ENCODE measurements at places on chromosomes 4 and X.
A peak's percentile ranks its signal among the peaks of the same experiment; 100 is the strongest.

DNA sequence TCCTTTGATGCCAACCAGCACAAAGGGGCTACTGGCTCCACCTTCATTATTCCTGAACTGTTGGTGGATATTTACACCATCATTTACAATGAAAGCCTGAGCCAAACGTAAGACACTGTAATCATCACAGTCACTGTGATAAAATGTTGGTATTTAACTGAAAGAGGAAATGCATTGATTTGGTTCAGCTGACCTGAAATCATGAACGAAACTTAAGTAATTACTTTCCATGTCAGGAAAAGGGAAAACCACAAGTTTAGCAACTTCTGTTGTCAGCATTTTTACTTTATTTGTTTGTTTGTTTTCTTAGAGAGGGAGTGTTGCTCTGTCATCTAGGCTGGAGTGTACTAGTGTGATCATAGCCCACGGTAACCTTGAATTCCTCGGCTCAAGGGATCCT is 247.8 kb upstream of the FAM47A start:
- DNase-seq: no peak

DNA sequence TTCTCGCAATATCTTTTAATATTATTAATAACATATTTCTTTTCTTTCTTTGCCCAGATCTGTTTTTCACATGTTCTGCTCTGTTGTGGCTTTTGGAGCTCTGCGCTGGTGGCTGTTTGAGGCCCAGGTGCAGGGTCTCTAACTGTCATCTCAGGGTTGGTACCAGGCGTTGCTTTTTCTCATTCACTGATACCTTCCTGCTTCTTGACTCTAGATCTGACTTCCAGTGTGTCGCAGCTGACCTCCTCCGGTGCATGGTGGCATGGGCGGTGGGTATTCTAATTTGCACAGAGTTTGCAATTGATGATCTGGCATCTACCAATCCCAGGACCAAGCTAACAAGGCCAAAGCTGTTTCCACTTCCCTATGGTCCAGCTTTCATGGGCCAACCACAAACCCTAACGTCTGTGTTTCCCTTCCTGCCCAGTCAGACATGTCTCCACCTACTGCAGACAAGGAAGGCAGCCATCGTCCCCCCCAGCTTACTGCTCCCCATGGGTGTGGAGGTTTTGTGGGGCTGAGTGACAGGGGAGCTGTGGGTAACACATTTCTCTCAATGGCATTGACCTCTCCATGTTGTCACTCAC is 25.2 kb downstream of the LETM1 start:
- DNase-seq: no peak

DNA sequence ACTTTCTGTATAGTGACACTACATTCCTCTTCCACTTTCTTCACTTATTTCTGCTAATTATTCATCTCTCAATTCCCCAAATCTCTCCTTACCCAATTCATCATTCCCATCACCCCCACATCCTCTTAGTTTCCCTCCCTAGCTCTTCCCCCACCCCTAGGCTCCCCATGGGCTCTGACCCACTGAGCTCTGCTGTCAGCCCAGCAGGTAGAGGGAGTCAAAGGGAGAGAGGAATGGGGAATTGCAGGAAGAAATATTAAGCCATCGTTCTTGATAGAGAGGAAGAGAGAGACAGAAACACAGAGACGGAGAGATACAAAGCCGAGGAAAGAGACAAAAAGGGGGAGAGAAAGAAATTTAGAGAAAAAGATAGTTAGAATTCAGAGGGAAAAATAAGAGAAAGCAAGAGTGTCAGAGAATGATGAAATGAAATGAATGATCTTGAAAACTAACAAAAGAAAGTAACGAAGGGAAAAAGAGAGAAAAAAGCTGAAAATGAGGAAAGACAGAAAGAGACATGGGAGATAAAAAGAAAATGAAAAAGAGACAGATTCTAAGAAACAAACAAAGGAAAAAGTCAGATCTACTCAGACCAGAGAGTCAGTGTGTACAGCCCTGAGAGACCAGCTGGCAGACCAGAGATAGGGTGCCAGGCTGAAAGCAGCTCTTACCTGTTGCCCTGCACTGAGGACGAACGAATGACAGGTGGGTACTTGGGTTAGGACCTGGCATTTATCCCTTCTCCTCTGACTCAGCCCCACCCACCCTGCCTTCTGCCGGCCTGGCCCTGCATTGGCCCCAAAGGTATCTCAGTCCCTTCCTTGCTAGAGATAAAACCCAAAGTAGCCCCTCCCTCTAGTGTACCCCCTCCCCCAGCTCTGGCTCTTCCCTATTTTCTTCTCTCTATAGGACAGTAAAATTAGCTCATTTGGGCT is at the start of gene ALAS2:
Gene ALAS2, minus strand, starts transcription at position 707 of the 935 bp plus-strand sequence. CDS start 4,977 bp downstream, outside the sequence.
- DNase-seq: no peak

DNA sequence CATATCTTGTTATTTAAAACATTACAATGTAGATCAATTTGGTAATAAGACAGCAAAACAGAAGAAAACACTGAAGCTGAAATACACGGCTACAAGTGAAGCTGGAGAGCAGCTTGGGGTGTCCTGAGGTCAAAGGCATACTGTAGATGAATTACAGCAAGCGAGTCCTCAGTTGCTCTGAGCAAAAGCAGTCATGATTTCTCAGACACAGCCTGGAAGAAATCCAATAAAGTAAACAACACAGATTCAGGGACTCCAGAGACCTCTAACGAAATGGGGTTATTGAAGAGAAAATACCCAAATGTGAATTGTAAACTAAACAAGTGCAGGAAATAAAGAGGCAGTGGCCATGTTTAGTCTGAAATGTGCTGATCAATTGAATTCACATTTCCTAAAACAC is 324.4 kb downstream of the CAMK2D start:
- DNase-seq: no peak

GRCh38 chrX:25096522-25097045 is 80.8 kb upstream of the ARX start:
- no peak for DNase-seq

GRCh38 chr4:150348079-150348478 is 233.9 kb upstream of the MAB21L2 start:
- DNase-seq: no peak

DNA sequence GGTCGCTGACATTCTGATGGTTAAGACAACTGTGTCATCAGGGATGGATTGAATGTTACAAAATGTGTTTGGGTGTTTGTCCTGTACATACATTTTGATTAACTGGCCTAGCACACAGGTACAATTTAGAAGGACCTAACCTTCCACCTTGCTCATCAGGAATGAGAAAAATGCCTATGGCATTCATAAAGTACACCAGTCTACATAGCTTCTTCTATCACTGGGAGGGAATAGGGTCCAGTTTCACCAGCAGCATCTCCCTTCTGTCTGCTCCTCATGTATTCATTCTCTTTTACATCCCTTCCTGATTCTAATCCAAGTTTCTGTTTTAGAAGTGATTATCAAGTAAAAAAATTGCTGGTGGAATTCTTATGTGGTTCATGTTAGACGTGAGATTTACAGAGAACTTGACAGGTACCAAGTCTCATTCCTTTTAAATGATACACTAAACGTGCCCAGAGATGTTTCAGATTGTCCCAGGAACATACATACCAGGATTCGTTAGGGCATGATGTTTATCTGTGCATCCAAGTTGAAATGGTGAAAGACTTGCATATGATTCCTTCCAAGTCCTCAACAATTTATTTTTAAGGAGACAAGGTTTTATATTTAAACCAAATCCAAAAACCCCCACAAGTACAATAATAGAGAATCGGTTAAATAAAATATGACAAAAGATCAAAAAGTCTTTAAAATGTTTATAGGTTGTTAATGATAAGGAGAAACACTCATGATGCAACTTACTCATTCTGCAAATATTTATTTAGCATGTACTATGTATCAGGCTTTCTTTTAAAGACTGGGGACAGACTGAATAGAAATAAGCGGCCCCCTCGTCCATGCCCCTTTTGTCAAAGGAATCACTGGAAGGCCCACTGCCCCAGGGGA is 359.1 kb downstream of the ZNF674 start:
- peak; percentile 25 for DNase-seq

GRCh38 chrX:7420717-7421116 is 272.8 kb upstream of the PUDP start:
- DNase-seq: no peak

- no peak for DNase-seq
These were observed 45.7 kb downstream of the ACOX3 start for GRCh38 chr4:8394806-8395205.

DNA sequence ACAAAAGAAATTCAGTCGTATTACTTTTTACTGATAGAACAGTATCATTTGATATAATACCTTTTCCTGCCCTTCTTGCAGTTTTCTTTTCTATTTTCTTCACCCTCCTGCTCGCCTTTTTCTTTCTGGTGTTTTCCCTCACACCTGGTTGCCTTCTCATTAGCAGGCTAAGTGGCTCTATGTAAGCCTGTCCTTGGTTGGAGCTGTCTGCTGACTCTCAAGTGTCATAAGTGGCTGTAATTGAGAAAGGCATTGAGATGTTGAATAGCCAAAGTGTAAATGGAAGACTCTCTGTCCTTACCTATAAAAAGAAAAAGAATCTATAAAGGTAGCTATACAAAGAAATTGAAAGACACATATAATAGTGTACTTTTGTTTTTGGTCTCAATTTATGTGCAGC is 180.7 kb downstream of the ADGRL3 start:
- DNase-seq: no peak

- no peak for DNase-seq
These were observed 27.5 kb upstream of the DCTD start for GRCh38 chr4:182944484-182945213.

DNA sequence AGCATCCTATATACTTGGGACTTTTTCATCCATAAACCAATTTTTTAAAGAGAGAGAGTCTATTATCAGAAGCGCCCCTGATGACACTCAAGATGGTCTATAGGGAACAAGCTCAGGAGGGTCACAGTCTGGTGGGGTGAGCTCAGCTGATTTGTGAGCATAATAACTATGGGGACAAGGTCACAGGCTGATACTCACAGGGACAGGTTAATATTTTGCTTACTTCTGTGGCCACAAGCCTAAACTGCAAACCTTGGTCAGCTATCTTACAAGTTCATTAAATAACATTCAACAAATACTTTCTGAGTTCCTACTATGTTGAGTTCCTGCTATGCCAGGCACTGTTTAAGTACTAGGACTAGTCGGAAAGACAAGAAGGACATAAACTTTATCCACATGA is 10.2 kb upstream of the CCDC149 start:
- DNase-seq: no peak

- DNase-seq: no peak
These were observed 316.7 kb downstream of the RPA4 start for GRCh38 chrX:97200454-97200853.

DNA sequence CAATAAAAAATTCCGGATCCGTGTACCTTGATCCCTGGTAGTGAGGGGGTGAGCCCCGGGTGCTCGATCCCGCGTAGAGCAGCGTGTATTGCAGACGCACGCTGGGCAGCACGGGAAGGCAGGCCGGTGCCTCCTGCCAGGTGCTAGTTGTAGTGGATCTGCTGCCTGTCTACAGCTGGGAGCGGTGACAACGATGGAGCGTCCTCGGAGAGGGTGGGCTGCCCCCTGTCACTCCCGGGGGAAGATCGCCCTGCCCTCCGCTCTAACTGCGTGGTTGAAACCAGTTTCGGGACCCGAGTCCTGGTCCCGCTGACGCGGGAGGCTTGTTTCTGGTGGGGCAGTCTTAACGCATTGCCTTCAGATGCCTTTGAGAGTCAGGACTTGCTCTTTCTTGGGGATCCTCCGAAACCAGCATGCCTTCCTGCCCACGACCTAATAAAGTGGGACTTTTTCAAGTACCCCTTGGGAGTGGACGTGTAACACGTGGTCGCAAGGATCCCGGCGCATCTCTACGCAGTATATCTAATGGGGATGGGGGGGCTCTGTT is 2.7 kb upstream of the NKX6-1 start:
- DNase-seq: no peak

GRCh38 chr4:150888217-150888616 is 126.9 kb downstream of the LRBA start:
- DNase-seq: no peak

DNA sequence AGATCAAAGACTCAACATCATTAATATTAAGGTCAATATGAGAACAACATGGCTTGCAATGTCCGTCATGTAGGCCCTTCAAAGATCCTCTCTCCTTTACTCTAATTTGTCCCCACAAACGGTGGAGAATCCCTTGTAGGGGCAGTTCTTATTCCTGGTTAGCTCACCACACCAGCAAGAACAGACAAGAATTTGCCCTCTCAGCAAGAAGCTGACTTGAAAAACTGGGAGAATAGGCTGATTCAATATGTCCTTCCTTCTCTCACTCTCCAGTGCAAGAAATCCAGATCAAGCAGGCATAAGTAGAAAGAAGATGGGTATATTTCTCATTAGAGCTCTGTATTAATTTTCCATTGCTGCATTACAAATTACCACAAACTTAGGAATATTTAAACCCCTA is 704.2 kb upstream of the SLIT2 start:
- DNase-seq: no peak

- DNase-seq: no peak
These were observed 27.2 kb downstream of the AASDH start for GRCh38 chr4:56360071-56360470.

Measured in LNCaP clone FGC (cell line).